ENCODE measurements at places on chromosomes 4 and X.

DNA sequence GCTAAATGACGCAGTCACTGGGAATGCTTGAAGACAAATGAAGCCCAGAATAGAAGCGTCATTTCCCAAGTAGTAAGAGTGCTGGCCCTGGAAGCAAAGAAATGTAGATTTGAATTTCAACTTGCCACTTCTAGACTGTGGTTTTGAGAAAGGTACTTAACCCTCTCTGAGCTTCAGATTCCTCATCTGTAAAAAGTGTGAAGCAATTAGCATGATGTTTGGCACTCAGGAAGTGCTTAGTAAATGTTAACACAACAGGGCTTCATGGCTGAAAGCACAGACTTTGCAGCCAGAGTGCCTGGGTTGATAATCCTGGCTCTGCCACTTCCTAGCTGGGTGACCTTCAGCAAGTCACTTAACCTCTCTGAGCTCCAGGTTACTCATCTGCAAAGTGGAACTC lies 147.4 kb upstream of the RPS6KA3 start:
- no peak for DNase-seq

GRCh38 chr4:102352781-102353180 lies 7.5 kb upstream of the SLC39A8 start:
- no peak for DNase-seq

DNA sequence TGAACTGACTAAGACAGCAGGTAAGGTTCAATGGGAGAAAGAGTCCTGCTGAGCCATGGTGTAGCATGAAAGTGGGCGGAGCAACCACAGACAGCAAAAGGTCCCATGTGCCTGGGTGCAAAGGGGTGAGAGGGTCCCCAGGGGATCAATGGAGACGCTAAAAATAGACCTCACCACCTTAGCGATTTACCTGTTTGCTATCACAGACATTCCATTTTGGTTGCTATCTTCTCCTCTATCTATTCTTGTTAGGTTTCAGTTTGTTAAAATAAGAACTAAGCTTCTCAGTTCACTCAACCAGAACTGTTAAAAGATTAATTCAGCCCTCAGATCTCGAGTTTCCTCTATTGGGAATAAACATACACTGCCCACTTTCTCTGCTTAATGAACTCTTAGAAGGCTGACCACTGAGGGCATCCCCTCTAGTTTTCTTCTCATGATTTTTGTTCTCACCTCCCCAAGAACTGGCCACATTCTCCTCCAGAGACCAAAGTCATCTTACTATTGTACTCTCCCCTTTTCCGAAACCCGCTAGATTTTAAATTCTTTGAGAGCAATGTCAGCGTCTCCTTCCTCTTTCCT lies 136.7 kb downstream of the PARM1 start:
- DNase-seq, result no peak

- no peak for DNase-seq
Observed at GRCh38 chrX:42707742-42708141, 70.2 kb downstream of the PPP1R2C start.

DNA sequence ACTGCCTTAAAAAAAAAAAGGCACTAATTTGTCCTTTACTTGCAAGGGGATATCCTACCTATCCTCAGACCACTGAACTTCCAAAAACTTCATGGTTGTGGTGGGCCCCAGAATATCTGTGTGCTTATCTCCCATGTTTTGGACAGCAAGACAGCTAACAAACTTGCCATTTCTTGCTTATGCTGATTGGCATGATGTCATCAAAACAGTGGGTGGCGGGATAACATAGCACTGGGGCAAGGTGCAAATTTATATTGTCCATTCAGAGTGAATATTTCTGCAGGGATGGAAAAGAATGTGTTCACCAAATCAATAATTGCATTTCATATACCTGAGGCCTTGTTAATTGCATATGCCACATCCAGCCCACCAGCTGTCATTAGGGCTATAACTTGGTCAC lies 23.5 kb downstream of the HAUS3 start:
- no peak for DNase-seq

- peak; percentile 11 for DNase-seq
Observed at GRCh38 chr4:77074381-77074831, 1.4 kb downstream of the CCNI start.

- no peak for DNase-seq
Observed at GRCh38 chr4:77665381-77666069, 59.9 kb downstream of the CXCL13 start.

DNA sequence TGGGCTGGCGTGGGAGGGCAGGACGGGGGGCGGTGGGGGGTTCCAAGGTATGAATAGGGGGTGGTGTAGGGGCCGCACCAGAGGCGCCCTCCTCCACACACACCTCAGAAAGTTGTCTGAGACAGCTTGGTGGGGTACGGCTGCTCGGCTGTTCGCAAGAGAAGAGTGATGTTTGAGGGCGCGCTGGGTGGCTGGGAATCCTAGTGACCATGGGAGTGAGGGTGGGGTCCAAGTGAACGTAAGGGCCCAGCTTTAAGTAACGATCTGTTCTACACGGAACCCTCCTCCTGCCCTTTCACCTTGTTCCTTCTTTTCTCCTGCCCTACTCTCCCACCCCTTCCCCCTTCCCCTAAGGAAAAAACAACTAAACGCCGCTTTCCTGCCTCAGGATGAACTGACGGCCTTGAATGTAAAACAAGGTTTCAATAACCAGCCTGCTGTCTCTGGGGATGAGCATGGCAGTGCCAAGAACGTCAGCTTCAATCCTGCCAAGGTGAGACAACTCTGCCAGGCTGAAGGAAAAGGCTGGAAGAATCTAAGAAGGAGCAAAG lies 664 bp downstream of the MED12 start:
- peak; percentile 8 for DNase-seq

DNA sequence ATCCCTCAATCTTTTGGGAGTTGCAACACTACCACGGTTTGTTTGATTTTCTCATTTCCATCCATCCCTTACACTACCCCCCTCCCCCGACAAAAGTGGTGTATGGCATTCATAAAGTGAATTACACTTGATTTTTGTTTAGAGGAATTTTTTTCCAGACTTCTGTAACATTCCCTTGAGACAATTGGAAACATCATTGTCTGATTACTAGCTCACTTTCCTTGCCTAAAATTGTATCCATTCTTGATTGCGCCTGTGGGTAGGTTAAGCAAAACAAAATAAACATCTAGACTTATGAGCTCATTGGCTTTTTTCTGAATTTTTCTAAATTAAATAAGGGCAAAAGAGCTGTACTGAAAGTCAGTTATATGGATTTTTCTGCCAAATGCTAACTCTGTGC lies 3.5 kb downstream of the GPC3 start:
- no peak for DNase-seq

GRCh38 chr4:84726356-84726755 lies 143.4 kb downstream of the CDS1 start:
- no peak for DNase-seq
